Glutamatergic neuron (in vitro differentiated cells): ENCODE measurements at places on chromosomes 16 and 17. TPM values are rescaled to one million over a fixed set of nuclear protein-coding genes. Genes with fewer than 3 reads are reported as not detected.

DNA sequence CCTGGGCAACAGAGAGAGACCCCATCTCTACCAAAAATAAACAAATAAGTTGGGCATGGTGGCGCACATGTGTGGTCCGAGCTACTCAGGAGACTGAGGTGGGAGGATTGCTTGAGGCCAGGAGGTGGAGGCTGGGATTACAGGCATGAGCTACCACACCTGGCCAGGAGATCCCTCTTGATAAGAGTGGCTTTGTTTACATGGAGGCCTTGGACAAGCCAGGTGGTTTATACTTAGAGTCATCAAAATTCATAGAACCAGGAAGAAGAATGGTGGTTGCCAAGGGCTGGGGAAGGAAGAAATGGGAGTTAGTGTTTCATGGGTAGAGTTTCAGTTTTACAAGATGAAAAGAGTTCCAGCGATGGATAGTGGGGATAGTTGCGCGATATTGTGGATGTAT is 8.8 kb upstream of the ZFP1 start:
- no peak for DNase-seq

GRCh38 chr17:20228410-20228809 is 219.3 kb downstream of the SPECC1 start:
- no peak for DNase-seq

DNA sequence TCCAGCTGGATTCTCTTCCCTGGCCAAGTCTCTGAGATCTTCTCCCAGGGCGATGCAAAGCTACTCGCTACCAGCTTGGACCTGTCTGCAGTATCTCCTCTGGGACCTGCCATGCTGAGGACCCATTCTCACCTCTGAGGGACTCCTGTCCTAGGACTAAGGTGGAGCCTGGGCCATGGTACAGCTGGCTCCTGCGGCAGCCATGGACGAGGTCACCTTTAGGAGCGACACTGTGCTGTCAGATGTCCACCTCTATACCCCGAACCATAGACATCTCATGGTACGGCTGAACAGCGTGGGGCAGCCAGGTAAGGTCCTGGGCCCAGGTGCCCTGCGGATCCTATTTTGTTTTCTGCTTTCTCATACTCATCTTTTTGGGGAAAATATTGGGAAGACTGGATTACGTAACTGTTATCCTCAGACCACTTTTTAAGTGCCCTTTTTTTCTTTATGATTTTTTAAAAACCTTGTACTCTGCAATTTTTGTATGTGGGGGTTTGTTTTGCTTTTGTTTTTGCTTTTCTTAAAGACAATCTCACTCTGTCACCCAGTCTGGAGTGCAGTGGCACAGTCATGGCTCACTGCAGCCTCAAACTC is 4.1 kb downstream of the METTL22 start:
- DNase-seq, result no peak

GRCh38 chr17:72173499-72174116 is 52.8 kb downstream of the SOX9 start:
- no peak for DNase-seq

- no peak for DNase-seq
Observed at GRCh38 chr16:90046971-90047713, 27.9 kb upstream of the DBNDD1 start.

DNA sequence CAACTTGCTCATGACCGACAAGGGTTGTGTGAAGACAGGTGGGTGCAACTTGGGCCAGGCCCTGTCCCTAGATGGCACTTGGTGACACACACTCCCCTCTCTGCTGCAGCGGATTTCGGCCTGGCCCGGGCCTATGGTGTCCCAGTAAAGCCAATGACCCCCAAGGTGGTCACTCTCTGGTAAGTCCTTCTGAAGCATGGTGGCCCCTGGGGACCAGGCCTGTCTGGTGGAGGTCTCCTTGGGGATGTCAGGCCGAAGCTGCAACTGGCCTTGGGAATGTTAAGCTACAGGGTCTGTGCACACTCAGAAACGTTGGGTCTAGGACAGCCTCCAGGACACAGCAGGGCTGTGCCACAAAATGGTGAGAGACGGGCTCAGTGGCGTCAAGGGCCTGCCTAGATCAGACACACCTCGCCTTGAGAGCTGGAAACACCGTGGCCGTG is 6.8 kb downstream of the CDK10 start:
- no peak for DNase-seq

Gene CCL3
- total RNA-seq, result not detected

Gene GPR139
- total RNA-seq, result not detected

Gene GJC1
- 60.9 TPM for total RNA-seq
